ENCODE measurements at places on chromosomes 2 and 18. TPM values are rescaled to one million over a fixed set of nuclear protein-coding genes. Genes with fewer than 3 reads are reported as not detected.

Gene SPP2
- total RNA-seq: not detected

Gene KLHL30
- total RNA-seq: not detected

Gene BOK
- 110 TPM for total RNA-seq

Gene MAL
- not detected for total RNA-seq

Gene SLC9A4
- total RNA-seq: 0.08 TPM

Gene ASXL3
- total RNA-seq: 7.2 TPM

Gene CYP27A1
- total RNA-seq: 9.0 TPM

Gene SNRPD1
- 82.5 TPM for total RNA-seq

Gene TMEFF2
- 0.10 TPM for total RNA-seq

Gene D2HGDH
- total RNA-seq: 11.4 TPM

- peaks cover 1% of the 10 kb centered on the region for H3K27me3 ChIP-seq
- peak overlapping the region; percentile 18 for H3K27ac ChIP-seq
- H3K4me3 ChIP-seq: no peak overlapping the region
- H3K4me1 ChIP-seq: no peaks in the 10 kb centered on the region
- no peaks in the 10 kb centered on the region for H3K36me3 ChIP-seq
Measured at GRCh38 chr2:30656079-30656478, 151.2 kb downstream of the CAPN13 start.

- H3K4me1 ChIP-seq: no peaks in the 10 kb centered on the region
- no peak overlapping the region for H3K4me3 ChIP-seq
- no peaks in the 10 kb centered on the region for H3K36me3 ChIP-seq
- H3K27me3 ChIP-seq: no peaks in the 10 kb centered on the region
- no peak overlapping the region for H3K27ac ChIP-seq
- DNase-seq: no peak
Measured at GRCh38 chr18:53771664-53772063, 452.8 kb downstream of the MBD2 start.

- no peak for DNase-seq
- H3K27ac ChIP-seq: no peak overlapping the region
- H3K4me1 ChIP-seq: peaks cover 3% of the 10 kb centered on the region
Measured at GRCh38 chr2:150174056-150174805, 313.2 kb downstream of the RND3 start.

DNA sequence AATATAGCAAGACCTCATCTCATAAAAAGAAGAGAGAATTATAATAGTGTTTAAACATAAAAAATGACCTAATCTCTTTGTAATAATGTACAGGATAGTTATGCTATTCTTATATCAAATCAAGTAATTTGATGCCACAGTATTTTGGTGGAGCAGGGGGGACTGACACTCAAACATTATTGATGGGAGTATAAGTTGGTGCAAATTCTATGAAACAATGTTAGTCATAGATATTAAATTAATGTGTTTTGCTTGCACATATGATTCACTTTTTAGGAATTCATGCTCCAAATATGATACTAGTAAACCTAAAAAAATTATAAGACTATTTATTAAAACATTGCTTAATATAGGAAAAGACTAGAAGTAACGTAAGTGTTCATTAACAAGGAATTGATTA is 256.1 kb upstream of the SYT4 start:
- no peak overlapping the region for H3K27ac ChIP-seq
- DNase-seq: no peak
- no peak overlapping the region for H3K4me3 ChIP-seq
- H3K27me3 ChIP-seq: peaks cover 3% of the 10 kb centered on the region

DNA sequence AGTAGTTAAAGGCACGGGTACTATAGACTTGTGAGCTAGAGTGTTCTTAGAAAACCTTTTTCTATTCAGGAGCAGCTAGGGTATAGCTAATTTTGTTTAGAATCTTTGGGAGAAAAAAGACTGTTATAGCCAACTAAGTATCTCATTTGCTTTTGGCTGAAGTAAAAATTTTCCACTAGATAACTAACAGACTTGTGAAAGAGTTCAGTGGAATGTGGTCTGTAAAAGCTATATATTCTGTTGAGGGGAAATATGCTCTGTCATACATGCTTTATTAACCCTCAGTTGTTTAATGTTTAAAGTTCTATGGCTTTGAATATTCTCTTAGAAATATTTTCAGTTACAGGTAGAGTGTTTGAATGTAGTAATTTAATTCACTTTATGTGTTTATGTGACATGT is 49.7 kb downstream of the RIF1 start:
- no peaks in the 10 kb centered on the region for H3K4me1 ChIP-seq
- DNase-seq: no peak
- no peak overlapping the region for H3K27ac ChIP-seq
- peaks cover 20% of the 10 kb centered on the region for H3K36me3 ChIP-seq

DNA sequence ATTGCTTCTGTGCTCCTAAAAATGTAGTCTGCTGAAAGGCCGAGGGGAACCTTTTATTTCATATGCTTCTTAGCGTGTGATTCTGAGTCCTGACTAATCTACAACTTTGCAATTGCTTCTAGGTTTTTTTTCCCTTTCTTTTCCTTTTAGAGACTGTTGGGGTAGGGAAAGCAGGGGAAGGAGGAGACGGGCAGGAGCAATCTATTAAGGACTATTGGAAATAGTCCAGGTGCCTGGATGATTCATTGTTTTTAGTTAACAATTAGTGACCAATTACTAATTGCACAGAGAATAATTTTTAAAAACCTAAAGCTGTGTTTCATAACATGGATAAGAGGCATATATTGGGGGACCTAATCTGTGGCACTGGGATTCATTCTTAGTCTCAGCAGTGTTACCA is 49.4 kb upstream of the STON1 start:
- H3K36me3 ChIP-seq: no peaks in the 10 kb centered on the region
- no peak for DNase-seq
- H3K4me1 ChIP-seq: no peaks in the 10 kb centered on the region
- no peak overlapping the region for H3K4me3 ChIP-seq
- H3K27me3 ChIP-seq: peaks cover 3% of the 10 kb centered on the region
- H3K27ac ChIP-seq: no peak overlapping the region

GRCh38 chr2:138030459-138030858 is 66.2 kb downstream of the HNMT start:
- H3K27me3 ChIP-seq: no peaks in the 10 kb centered on the region
- no peaks in the 10 kb centered on the region for H3K4me1 ChIP-seq
- no peak for DNase-seq
- no peaks in the 10 kb centered on the region for H3K36me3 ChIP-seq
- no peak overlapping the region for H3K27ac ChIP-seq

GRCh38 chr18:48724939-48725338 is 186.1 kb downstream of the CTIF start:
- H3K27me3 ChIP-seq: peaks cover 8% of the 10 kb centered on the region
- peaks cover 26% of the 10 kb centered on the region for H3K36me3 ChIP-seq
- H3K4me3 ChIP-seq: no peak overlapping the region
- H3K27ac ChIP-seq: no peak overlapping the region
- peaks cover 11% of the 10 kb centered on the region for H3K4me1 ChIP-seq

GRCh38 chr18:30927042-30927441 is 115.5 kb downstream of the DSC3 start:
- H3K4me3 ChIP-seq: no peak overlapping the region
- H3K27ac ChIP-seq: no peak overlapping the region
- no peaks in the 10 kb centered on the region for H3K27me3 ChIP-seq
- no peak for DNase-seq

- no peak overlapping the region for H3K27ac ChIP-seq
- no peak for DNase-seq
- H3K4me1 ChIP-seq: peaks cover 5% of the 10 kb centered on the region
- peaks cover 6% of the 10 kb centered on the region for H3K27me3 ChIP-seq
Measured at GRCh38 chr18:57619876-57620275, 1.8 kb downstream of the NARS1 start.

GRCh38 chr2:8539743-8540551 is 141.9 kb upstream of the ID2 start:
- no peaks in the 10 kb centered on the region for H3K36me3 ChIP-seq
- no peak overlapping the region for H3K27ac ChIP-seq
- H3K4me3 ChIP-seq: no peak overlapping the region
- peaks cover 29% of the 10 kb centered on the region for H3K4me1 ChIP-seq
- peaks cover 7% of the 10 kb centered on the region for H3K27me3 ChIP-seq

DNA sequence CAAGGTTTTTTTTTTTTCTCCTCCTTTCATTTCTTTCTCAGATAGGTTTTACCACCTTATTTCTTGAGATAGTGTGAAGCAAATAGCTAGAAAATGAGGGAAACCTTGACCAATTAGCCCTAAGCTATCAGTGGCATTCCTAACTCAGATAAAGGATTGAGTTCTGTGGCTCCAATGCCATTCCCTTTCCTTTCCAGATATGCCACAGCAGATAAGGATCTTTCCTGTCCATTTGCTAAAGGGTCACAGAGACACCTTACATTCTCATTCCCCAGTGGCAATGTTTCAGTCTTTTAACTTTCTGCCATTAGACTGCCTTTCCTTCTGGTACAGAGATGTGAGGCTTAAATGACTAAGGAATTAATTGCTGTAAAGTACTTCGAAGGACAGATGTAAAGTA is 81.7 kb downstream of the MGAT5 start:
- peaks cover 9% of the 10 kb centered on the region for H3K4me1 ChIP-seq
- H3K27me3 ChIP-seq: peaks cover 2% of the 10 kb centered on the region
- no peak overlapping the region for H3K4me3 ChIP-seq
- H3K27ac ChIP-seq: no peak overlapping the region
- H3K36me3 ChIP-seq: peaks cover 18% of the 10 kb centered on the region

DNA sequence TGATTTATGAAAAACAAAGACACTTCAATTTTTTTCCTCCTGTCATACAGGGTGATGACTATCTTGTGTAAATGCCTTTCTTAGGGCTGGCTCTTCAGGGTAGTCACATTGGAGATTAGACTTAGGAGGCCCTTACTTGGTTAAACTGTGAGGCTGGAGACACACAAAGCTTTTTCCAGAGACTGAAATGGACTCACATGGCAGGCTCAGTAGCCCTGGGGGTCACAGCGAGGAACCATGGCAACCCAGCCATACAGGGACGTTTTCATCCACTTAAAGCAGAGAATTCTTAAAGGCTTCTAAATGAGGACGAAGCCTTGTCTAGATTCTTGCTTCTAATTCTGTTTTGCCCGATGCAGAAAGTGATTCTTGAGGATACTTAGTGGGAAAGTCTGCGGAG is 57.3 kb upstream of the ZDBF2 start:
- H3K27ac ChIP-seq: no peak overlapping the region
- peaks cover 25% of the 10 kb centered on the region for H3K4me1 ChIP-seq
- peaks cover 9% of the 10 kb centered on the region for H3K36me3 ChIP-seq
- no peak overlapping the region for H3K4me3 ChIP-seq

DNA sequence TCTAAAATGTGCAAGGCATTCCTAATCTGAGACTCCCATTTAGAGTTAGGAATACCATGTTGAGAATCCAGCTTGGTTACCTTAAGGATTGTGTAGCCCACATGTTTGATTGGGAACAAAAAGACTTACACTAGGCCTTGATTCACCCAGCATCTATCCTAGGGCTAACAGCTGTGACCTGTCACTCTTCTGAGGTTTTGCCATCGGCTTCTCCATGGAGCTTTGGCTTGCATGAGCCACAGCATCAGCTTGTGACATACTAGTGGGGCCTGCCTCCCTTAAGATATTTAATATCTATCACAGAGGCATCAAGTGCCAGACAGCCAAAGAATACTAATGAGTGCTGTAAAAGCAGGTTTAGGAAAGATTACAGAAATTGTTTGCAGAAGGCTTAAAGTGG is 241.3 kb upstream of the UBE2E3 start:
- no peak overlapping the region for H3K27ac ChIP-seq
- no peak overlapping the region for H3K4me3 ChIP-seq
- no peaks in the 10 kb centered on the region for H3K27me3 ChIP-seq
- DNase-seq: no peak
- H3K4me1 ChIP-seq: peaks cover 3% of the 10 kb centered on the region
- H3K36me3 ChIP-seq: no peaks in the 10 kb centered on the region

- no peaks in the 10 kb centered on the region for H3K36me3 ChIP-seq
- H3K4me3 ChIP-seq: no peak overlapping the region
- H3K27ac ChIP-seq: no peak overlapping the region
- no peak for DNase-seq
- peaks cover 1% of the 10 kb centered on the region for H3K27me3 ChIP-seq
Measured at GRCh38 chr2:200767111-200767885, 44.4 kb upstream of the BZW1 start.

- no peaks in the 10 kb centered on the region for H3K4me1 ChIP-seq
- H3K27ac ChIP-seq: no peak overlapping the region
- no peaks in the 10 kb centered on the region for H3K27me3 ChIP-seq
- no peak for DNase-seq
- H3K4me3 ChIP-seq: no peak overlapping the region
Measured at GRCh38 chr2:195312662-195313061, 344.4 kb upstream of the SLC39A10 start.
